Effector memory CD4-positive, alpha-beta T cell (primary cell): ENCODE measurements at places on chromosomes 7 and 10.

- no peak for DNase-seq
These were observed 44.1 kb upstream of the ZNRF2 start for GRCh38 chr7:30240106-30240800.

- DNase-seq, result no peak
These were observed 24.8 kb upstream of the FFAR4 start for GRCh38 chr10:93541402-93542357.

- DNase-seq, result no peak
These were observed 8.6 kb downstream of the UCMA start for GRCh38 chr10:13225601-13226000.

GRCh38 chr7:122896509-122896908 lies 10.2 kb upstream of the CADPS2 start:
- no peak for DNase-seq

DNA sequence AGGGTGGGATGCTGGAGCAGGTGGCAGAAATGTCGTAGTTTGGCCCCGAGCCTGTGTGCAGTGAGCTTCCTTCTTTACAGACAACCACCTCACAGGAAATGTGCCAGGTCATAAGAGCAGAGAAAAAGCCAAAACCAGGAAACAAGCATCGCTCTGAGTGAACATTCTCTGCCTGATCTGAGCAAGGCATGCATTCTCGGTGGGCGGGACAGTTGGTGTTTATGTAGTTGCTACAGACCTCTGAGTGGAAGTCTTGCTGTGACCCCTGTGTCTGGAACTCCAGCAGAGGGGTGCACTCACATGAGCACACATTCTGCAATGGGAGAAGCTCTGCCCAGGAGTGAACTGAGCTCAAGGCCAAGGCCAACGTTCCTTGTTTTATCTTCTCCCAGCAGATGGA lies 230.1 kb downstream of the TCERG1L start:
- no peak for DNase-seq

DNA sequence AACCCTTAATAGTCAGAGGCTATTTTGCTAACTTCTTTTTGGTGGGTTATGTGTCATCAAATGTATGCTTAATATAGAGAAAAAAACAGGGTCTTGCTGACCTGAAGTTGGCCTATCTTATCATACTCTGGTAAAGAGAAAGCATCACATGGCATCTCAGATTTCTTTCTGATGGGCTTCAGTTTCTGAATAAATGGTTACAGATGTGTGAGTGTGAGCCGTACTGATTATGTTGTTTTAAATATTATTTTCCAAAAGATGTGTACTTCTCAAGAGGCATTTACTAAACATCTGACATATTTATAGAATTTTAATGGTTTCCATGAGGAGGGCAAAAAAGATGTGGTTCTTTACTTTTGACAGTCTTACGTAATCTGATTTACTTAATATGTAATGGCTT lies 28.4 kb downstream of the BBS9 start:
- DNase-seq, result no peak

DNA sequence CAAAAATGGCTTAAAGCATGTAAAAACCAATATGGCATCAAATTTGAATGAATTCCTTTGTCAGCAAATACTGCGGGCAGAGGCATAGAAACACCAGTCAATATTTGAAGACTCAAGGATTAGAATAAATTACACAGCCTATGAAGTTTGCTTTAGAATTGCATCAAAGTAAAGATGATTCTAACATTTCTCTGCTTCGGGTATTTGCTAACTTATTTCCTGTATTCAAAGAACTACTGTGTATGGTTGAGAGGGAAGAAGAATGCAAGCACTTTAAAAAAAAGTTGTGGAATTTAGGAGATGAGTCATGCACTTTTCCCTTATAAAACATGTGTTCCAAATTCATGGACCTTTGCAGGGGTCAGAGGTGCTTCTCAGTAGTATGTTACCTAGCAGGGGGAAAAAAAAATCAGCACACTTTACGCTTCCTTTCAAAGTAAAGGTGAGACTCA lies 90.1 kb downstream of the PIP4K2A start:
- DNase-seq, result no peak

DNA sequence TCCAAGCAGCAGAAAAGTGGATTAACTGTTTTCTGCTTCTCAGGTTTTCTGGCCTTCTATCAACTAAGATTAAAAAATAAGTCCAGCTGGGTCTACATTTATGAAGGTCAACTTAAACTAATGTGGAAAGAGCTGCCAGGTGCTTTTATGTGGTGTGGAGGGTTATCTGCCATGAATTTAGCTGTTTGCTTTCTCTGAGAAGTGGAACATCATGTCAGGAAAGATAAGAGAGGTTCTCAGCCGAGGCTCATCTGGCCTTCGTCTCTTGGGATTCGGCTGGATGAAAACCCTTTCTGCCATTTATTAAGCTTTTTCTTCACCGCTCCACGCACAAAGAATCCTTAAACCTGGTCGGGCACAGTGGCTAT lies 5.5 kb downstream of the PTPRN2 start:
- no peak for DNase-seq

DNA sequence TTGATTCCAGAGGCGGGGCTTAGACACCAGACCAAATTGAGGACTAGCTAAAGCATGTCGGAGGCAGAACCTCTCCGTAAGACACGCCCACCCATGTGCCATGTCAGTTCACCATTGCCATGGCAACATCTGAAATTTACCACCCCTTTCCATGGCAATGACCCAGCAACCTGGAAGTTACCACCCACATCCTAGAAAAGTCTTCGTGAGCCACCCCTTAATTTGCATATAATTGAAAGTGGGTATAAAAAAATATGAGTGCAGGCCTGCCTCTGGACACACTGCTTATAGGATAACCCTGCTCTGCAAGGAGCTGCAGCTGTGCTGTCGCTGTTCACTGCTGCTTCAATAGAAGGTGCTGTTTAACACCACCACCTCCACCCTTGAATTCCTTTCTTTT lies 28.0 kb downstream of the TMEM270 start:
- no peak for DNase-seq

DNA sequence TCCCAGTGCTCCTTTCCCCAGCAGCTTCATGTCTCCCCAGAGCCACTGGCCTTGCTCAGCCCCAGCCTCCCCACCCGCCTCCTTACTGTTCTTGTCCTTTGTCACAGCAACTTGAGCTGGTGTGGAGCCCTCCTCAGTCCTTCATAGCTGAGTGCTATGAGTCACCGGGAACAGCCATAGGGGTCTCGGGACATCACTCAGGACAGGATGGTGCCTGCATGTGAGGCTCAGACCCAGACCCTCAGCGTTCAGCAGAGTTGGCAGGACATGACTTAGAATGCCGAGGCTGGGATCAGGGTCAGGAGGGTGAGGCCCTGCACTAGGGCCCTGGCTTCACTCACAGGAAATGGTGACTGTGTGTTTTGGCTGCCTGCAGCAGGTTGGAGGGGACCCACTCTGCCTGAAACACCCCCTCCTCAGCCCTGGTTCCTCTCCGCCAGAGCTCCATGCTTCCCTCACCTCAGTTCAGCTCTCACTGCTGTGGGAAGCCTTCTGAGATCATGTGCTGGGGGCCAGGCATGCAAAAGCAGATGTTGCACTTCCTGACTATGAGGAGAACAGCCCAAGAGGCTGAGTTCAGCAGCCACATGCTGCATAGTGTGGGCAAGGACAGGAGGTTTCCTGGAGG lies 40.7 kb upstream of the GJD4 start:
- no peak for DNase-seq

DNA sequence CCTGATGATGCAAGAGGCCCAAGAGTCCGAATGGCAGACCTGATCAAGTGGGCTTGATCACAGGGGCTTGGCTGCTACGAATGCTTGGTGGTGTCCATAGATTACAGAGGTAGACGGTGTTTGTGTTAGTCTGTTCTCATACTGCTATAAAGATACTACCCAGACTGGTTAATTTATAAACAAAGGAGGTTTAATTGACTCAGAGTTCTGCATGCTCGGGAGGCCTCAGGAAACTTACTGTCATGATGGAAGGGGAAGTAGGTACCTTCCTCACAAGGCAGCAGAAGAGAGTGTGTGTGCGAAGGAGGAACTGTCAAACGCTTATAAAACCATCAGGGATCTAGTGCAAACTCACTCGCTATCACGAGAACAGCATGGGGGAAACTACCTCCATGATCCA lies 268.9 kb upstream of the KLF6 start:
- DNase-seq, result no peak

DNA sequence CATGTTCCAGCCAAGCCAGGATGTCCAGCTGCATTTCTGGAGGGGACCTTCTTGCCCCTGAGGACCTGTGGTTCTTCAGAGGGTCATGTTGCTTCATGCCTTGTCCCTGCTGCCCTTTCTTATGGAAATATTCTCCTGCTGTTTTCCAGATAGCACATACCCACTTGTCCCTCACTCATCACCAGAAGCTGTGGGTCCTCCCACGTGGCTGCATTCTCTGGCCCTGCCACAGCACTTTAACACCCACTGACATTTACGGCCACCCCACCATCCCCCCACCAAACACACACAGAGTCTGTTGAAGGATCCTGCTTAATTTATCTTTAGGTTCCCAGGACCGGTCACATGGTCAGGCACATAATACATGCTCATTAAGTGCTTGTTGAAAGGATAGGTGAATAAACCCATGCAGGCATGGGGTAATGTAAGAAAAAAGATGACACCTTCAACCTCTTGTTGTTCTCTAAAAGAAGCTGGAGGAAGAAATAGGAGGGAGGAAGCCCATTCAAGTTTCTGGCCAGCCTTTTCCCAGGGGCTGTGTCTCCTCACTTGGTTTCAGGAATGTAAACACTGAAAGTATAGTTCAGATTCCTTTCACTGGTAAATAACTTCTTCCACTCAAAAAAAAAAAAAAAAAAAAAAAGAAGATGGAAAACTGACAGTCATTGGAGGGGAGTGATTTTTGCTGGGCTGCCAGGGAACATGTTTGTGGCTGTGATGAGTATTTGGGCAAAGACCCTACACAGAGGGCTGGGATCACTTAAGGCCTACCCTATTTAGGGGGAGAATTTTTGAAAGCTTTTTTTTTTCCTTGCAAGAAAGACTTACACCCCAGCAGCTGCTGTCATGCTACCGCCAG lies 19.8 kb upstream of the BMPER start:
- DNase-seq, result no peak

GRCh38 chr10:2392145-2392812 lies 655.0 kb upstream of the ADARB2 start:
- no peak for DNase-seq
